Cerebellar nuclear complex (tissue), 1 donor: ENCODE measurements at places on chromosomes 1 and 21.

GRCh38 chr1:248779350-248779749 lies 23.8 kb upstream of the LYPD8 start:
- DNase-seq, result no peak

- no peak for DNase-seq
These were observed 2.8 kb downstream of the TAL1 start for GRCh38 chr1:47229031-47229885.

DNA sequence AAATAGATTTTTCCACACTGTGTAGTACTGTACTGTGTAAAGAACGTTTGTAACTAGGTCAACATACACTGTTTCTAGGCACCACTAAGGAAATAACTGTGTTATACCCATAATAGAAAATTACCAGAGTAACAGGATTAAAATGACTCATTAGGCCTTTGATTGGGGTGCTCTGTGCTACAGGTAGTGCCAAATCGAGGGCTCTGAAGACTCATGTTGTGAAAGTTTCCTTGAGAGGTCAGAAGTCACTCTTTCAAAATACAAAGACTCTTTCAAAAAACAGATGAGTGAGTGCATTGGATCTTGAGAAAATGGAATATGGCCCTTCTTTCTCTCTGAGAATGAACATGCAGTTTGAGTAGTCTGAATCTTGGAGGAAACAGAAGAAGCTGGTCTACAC lies 143.0 kb downstream of the MRPL39 start:
- no peak for DNase-seq

GRCh38 chr1:223820515-223820858 lies 25.3 kb downstream of the TP53BP2 start:
- no peak for DNase-seq

DNA sequence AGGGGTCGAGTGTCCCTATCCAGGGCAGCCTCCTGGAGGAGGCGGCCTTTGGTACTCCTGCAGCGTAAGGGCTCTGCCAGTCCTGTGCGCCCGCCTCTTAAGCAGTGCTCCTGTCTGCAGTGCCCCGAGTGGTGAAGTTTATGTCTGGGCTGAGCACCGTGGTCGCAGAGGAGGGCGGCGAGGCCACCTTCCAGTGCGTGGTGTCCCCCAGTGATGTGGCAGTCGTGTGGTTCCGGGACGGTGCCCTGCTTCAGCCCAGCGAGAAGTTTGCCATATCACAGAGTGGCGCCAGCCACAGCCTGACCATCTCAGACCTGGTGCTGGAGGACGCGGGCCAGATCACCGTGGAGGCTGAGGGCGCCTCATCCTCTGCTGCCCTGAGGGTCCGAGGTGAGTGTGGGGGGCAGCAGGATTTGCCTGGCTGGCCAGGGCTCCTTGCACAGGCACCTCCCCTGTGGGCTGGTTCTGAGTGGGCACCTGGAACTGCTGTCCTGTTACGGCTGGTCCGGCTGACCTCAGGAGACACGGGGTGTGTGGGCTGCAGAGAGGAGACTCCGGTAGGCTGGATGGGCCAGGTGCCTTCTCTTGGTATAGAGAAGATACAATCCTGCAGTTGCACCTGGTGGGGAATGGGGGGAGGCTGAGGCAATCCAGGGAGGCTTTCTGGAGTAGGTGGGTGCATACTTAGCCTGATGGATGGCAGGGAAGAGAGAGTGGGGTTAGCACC lies 66.8 kb downstream of the OBSCN start:
- DNase-seq, result no peak

GRCh38 chr1:67078291-67078690 lies 24.3 kb upstream of the SLC35D1 start:
- no peak for DNase-seq

- no peak for DNase-seq
These were observed 27.2 kb upstream of the EPS8L3 start for GRCh38 chr1:109790735-109791494.

DNA sequence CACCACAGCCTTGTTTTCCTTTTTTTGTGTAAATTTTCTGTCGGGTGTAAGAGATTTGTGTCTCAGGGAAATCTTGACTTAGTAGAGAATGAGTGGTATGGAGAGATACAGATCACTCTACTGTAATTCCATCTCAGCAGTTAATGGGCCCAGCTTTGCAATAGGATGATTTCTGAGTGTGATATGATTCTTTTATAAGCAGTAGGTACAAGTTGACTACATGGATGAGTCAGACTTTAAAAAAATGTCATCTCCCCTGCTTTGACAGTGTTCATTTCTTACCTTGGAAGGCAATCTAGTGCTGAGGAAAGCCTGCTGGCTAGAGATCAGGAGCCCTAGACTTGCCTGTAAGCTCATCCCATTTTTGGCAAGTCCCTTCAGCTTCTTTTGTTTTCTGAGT lies 261.9 kb downstream of the RYR2 start:
- DNase-seq, result no peak

DNA sequence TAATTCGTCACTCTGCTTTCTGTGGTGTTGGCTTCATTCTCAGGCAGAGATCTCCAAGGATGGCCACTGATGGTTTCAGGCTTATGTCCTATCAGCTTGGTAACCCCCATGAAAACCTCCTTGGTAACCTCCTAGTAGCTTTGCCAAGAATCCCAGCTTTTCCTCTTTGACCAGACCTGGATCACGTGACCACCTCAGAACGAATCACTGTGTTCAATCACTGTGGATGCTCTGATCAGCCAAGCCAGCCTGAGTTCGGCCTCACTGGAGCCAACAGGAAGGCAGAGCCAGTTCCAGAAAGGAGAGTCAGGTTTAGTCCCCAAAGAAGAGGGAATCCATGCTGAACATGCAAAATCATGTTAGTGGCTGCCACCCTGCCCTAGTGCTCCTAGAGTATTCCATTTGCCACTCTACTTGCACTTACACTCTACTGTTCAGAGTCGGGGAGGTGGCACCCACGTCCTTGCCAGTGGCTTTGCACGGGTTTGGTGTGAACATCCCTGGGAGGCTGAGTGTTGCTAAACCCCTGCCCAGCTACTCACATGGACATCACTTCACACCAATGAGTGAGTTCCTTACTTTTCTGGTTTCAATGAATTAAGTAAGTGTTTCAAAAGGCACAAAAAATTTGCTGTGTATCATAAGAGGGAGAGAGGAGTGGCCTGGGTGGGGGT lies 33.5 kb upstream of the SSBP3 start:
- DNase-seq, result no peak
